ENCODE measurements at places on chromosomes 12 and 14.

DNA sequence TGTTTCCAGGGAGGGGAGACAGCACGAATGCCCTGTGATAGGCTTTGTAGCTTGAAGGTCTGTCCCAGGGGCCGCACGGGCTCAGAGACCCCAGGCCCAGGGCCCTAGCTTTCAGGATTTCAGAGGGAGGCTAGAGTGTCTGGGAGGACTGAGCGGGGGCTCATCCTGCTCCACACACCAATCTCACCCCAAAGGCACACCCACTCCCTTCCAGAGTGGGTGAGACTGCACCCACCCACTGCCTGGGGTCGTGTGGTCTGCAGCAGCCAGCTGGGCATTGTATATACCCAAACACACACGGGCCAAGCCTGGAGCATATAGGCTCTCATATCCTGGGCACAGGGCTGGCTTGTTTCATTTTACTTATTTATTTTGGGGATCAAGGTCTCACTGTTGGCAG is 5.8 kb upstream of the SLC25A47 start:
- DNase-seq = no peak

DNA sequence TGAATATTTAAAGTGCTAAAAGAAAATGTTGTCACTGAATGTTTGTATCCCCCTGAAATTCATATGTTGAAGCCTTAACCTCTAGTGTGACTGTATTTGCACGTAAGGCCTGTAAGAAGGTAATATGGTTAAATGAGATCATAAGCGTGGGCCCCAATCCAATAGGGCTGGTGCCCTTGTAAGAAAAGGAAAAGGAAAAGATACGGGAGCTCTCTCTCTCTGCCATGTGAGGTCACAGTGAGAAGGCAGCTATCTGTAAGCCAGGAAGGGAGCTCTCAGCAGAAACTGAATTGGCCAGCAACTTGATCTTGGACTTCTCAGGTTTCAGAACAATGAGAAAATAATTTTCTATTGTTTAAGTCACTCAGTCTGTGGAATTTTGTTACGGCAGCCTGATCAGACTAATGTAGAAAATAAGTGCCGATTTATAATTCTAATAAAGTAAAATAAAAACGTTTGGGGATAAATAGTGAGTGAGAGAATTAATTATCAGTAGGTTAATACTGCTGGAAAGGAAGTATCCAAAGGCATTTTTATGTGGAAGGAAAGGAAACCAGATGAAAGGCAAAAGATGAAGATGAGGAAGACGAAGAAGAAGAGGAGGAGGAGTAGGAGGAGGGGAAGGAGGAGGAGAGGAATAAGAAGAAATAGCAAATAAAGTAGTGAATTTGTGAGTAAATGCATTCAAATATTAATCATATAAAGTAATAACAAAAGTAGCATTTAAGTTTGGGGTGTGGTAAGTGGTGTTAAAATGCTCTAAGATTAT is 188.5 kb upstream of the KRR1 start:
- no peak for DNase-seq

DNA sequence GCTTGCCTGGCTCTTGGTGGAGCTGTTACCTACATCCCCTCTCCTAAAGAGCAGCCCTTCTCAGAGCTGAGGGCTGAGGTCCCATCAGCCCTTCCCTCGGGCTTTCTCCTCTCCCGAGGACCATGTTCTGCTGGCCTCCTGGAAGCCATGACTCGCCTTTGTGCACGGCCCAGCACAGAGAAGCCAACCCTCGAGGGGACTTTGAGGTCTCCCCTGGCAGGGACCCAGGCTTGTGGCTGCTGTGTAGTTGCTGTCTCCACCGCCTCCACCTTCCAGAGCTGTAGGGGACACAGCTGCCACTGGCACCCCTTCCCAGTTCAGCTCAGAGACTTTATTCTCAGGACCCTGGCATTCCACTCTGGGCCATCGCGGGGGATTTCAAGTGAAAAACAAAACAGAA is 22.9 kb upstream of the CCND2 start:
- no peak for DNase-seq

DNA sequence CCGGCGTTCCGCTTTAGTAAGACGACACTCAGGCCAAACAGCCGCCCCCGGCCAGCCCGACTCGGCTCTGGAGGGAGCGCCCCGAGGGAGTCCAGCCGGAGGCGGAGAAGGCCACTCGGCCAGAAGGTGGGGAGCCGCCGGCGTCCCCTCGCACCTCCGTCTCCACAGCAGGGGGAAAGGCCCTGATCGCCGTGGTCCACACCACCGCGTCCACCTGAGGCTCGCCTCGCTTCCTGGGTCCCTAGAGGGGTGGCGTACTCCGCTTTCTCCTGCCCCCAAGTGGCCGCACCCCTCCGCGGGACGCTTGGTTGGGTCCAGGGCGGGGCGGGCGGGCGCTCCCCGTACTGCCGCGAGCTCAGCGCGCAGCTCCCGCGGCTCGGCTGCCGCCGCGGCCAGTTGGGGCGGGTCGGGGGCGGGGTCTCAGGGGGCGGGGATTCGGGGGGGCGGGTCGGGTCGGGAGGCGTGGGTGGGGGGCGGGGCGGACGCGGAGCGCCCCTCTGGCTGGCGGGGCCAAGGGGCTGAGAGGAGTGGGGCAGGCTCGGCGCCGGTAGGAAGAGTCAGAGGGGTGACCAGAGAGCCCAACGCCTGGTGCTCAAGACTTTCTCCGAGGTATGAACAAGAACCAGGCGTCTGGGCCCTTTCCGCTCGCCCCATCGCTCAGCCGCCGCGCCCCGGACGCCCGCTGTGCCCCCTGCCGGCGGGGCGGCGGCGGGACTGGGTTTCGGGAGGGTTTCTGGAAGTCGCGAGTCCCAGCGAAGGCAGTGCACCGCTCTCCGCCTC is at the start of gene FRMD6:
FRMD6 (plus strand) TSS at position 523 of the 780 bp plus-strand sequence. CDS start 37,927 bp downstream, outside the sequence.
- DNase-seq = peak; percentile 44

- DNase-seq = no peak
Measured at GRCh38 chr12:131766382-131767107, 55.7 kb downstream of the SFSWAP start.

- DNase-seq = no peak
Measured at GRCh38 chr14:31127690-31128089, 79.9 kb downstream of the HECTD1 start.

- no peak for DNase-seq
Measured at GRCh38 chr12:46549527-46550265, 177.1 kb upstream of the SLC38A2 start.

DNA sequence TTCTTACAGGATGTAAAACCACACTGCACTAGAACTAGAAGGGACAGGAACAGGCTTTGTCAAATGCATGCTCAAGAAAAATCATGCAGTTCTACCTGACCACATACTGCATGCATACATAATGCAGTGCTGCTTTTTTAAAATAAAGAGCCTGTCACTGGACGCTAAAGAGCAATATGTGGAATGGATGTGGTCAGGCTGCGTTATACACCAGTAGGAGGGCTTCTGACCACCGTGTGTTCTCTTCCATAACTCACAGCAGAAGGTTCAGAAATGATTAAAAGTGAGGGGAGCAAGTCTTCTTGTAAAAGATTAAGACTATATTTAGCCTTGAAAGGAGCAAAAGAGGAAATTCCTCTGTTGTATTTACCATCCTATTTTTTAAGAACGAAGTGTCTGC is 392.0 kb downstream of the EMP1 start:
- DNase-seq = no peak

DNA sequence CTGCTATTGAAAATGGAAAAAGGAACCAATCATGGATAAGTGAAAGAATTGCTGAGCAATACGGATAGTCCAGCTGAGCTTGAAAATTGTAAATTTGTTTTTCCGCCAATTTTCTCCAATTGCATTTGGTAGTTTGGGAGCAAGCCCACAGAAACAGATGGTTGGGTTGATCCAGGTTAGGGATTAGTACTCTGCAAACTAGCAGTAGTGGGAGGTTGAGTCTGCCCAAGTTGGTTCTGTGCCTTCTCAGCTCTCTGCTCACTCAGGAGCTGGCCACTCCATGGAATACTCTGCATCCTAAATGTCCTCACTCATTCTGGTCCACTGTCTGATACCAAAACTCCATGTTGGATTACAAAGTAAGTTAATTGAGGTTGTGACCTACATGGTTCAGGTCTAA is 361.1 kb upstream of the ATP2B1 start:
- no peak for DNase-seq

GRCh38 chr12:130286041-130286440 is 51.6 kb upstream of the PIWIL1 start:
- DNase-seq = peak; percentile 6

DNA sequence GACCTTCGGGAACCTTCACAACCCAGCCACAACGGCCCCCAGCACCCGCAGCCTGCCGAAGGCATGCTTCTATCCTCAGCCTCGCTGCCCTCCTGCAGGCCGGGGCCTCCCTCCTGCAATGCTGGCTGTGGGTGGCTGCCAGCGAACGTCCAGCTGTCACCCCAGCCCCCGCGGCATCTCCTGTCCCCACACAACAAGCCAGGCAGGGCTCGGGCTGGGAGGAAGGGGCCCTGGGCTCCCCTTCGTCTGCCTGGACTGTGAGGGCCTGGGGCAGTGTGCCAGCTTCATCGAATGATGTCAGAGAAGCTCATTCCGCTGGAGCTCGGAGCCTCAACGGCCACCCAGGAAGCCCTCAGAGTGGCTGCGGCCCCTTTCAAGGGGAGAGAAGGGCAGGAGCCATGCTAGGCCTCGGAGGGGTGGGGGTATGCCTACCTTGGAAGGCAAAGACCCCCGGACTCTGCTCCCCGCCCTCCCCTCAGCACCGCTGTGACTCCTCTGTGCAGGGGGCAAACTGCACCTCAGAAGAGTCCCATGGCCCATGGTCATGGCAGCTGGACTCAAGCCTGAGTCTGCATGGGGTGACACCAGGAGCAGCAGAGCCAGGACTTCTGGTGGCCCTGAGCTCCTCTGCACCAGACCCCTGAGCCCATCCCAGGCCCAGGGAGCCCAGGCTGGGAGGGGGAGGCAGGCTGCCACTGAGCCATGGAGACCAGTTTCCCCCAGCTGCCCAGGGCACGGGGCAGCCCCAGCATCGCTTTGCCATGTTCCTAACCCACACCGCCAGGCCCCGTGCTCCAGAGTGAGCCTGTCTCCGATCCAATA is 24.7 kb upstream of the C14orf180 start:
- no peak for DNase-seq

GRCh38 chr12:105831372-105831771 is 307.4 kb downstream of the NUAK1 start:
- no peak for DNase-seq

GRCh38 chr12:64181430-64182291 is 40.4 kb downstream of the KICS2 start:
- DNase-seq = no peak

GRCh38 chr14:84493779-84494178 is 1036.2 kb upstream of the FLRT2 start:
- no peak for DNase-seq

DNA sequence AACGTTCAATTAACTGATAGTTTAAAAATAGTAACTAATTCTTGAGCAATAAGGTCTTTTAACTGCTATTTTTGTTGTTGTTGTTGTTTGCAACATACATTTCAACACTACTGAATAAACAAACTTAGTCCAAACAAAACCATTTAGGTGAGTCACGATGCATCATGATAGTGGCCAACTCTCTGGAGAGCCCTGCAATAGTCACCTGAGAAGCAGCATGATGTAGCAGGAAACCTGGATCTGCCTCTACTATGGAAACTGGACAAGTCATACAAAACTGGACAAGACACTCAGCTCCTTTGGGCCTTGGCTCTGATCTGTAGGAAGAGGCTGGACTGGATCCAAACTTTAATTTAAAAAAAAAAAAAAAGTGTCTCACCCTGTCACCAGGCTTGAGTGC is 117.3 kb downstream of the MED13L start:
- DNase-seq = no peak

DNA sequence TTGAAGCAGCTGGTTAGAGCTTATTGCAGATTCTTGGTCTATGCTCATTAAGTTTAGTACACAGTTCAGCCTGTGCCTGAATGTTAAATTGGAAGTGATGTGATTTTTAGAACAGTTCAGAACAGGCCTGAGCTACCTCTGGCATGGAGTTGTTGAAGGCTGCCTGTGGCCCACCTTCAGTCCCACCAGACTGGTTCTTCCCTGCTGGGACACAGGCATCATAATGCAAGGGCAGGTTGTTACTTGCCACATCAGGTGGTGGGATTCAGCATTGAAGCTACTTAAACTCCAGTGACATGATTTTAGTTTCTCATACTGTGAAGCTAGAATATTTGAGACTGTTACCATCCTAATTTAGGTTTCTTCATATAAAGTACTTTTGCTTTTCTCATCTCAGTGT is 49.4 kb downstream of the PROX2 start:
- DNase-seq = no peak

DNA sequence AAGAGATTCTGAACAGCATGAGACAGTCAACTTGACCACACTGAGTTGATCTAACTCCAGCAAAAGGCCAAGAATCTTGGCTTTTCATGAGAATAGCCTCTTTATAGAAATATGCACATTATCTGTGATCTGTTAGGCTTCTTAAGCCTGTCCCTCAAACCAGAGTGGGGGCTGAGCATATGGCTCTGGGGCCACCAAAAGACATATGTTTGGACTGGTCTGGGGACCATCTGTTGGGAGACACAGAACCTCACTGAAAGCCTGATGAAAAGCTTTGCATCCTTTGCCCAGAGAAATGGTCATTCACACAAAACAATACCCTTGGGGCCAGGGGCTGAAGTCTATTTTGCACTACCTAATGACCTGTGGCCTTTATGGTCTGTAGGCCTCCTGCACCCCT is 165.3 kb upstream of the PRMT8 start:
- no peak for DNase-seq

GRCh38 chr14:58107947-58108552 is 44.0 kb downstream of the ARMH4 start:
- peak; percentile 22 for DNase-seq

DNA sequence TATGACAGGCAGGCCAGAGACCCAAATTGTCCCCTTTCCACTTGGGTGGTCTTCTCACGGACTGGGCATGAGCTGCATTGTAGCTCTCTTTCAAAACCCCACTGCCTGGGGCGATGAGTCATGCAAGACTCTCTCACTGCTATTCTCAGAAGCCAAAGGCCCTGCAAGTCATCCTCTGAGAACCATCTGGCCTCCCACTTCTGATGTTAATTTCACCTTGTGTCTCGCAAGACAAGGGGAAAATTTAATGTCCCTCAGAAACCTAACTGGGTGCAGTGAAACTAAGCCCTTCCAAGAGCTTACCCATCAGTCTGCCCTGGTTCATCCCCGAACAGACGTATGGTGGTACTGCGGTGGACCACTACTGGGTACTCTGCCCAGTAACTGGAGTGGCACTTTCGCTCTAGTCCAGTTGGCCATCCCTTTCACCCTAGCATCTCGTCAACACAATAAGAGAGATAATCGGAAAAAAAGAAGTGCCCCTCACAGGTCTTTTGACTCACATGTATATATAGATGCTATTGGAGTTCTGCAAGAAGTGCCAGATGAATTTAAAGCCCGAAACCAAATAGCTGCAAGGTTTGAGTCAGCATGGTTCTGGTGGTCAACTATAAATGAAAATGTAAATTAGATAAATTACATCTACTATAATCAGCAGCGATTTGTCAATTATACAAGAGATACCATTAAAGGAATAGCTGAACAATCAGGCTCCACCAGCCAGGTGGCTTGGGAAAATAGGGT is 31.3 kb upstream of the LALBA start:
- peak; percentile 97 for DNase-seq

Data from NT2/D1 (cell line).